ENCODE measurements at places on chromosomes 3 and 15.

DNA sequence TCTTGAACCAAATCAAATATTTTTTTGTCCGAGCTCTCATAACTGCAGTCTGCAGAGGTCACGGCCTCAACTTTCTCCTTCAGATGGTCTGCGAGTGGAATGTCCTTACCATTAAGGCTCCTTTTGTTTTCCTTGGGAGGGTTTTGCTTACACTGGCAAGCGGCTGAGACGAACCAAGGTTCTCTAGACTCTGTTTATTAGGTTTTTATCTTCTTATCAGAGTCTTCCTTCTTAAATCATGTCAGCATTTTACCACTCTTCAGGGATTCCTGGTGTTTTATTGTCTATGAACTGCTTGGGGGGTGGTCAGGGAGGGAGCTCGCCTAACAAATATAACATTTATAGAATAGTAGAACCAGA lies 773.7 kb upstream of the NR2F2 start:
- peak; percentile 63 for DNase-seq

DNA sequence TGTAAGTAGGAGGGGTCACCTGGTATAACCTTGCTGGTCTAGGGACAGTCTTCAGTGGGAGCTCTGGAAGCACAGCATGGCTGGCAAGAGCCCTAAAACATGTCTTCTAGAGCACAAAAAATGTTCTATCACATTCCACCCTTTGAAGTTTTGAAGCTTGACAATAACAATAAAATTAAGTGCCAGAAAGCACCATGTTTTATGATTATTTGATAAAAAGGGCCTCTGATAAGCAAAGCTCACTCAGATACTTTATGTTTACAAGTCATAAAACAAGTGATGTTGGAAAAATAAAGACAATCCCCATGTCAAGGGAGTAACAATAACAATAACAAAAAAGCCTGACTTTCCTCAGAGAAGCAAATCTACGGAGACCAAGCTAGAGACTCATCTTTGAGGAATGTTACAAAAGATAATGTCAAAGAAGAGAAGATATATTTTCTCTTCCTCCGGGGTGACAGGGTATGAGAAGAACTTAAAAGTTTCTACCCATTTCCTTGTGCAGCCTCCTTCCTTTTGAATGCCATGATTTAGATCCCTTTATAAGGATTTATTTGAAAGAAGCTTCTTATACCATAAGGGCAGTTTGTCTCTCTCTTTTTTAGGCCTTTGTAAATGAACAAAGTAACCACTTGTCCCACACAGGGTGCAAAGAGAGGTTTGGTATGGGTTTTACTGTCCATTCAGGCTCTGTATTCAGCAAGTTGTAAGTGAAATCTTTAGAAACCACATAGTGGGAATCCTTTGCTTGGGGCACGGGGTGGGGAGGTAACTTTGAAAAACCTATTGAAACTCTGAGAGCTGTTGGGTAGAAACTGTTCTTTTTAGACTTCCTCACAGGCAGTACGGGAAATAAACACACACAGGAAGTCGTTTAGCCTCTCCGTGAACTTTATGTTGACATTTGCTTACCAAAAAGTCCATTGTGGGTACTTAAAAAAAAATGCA lies 109.6 kb upstream of the RBMS3 start:
- peak; percentile 35 for DNase-seq

DNA sequence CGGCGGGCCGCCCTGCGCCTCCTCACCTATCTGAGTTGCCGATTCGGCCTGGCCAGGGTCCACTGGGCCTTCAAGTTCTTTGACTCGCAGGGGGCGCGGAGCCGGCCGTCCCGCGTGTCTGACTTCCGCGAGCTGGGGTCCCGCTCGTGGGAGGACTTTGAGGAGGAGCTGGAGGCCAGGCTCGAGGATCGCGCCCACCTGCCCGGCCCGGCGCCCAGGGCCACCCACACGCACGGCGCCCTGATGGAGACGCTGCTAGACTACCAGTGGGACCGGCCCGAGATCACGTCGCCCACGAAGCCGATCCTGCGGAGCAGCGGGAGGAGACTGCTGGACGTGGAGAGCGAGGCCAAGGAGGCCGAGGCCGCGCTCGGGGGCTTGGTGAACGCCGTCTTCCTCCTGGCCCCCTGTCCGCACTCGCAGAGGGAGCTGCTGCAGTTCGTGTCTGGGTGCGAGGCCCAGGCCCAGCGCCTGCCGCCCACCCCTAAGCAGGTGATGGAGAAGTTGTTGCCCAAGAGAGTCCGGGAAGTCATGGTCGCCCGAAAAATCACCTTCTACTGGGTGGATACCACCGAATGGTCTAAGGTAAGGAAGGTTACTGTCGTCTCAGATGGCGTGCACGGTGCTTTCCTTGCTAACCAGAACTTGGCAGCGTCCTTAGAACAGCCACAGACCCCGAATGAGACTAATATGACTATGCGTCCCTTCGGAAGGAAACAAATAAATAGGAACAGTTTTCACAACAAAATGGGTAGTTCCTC lies 567 bp downstream of the TICRR start:
- DNase-seq = no peak

DNA sequence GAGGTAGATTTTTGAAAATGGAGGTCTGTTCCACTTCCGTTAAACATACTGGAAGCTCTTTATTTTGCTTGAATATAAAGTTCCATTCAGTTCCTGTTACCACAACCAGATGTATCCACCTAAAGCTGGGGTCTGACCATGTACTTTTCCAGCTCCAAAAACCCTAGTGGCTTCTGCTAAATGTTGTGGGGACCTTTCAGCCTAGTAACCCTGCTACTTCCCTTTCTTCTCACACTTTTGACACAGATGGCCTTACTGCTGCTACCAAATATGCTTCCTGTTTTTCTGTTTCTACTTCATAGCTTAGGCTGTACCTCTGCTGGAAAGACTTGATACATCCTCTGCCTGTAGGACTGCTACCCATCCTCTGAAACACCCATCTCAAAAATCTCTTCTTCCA lies 87.8 kb downstream of the COL6A6 start:
- DNase-seq = no peak

GRCh38 chr3:74442683-74443082 lies 171.8 kb downstream of the CNTN3 start:
- DNase-seq = no peak

DNA sequence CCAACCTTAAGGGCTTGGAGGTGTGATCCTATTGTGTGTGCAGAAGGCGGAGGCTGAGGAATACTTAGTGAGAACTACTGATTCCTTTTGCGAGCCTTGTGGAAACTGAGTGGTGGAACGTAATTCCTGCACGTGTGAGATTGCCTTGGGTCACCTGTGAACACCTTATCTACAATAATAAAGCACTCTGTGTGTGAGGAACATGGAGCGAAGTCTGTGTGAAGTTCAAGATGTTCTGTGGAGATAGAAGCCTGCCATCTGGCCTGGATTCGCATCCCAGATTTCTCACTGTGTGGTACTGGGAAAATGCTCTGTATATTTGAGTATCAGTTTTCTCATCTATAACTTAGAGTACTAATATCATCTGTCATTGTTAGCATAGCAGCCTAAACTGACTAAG lies 179.5 kb upstream of the PDZRN3 start:
- DNase-seq = no peak

- DNase-seq = no peak
These were observed 55.0 kb upstream of the CP start for GRCh38 chr3:149276619-149277018.

DNA sequence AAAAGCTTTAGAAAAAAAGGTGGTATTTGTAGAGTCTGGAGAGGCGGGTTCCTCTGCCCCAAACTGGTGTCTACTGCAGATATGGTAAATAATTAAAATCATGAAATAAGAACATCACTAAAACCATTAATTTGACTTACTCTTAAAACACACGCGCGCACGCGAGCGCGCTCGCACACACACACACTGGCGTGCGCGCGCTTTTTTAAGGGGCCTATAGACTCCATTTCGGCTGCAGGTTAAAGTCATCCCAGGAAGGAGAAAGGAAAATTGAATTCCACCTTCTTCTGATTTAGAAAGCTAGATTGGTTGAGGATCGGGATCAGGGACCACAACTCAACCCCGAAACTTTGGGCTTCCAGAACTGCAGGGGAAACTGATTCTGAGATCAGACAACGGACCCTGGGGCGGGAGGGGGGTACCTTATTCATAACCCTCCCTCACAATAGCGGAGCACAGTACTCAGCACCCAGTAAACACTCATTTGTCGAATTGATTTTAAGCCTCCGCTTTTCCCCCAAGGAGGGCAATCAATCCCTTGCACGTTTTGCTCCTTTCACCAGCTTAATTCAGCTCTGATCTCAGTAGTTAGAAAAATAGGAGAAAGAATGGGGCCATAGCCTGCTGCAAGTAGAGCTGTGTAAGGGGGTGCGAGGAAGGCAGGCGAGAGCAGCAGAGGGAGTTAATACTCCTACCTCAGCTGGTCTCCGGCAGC lies 509 bp upstream of the LRRC3B start:
- peak; percentile 25 for DNase-seq

DNA sequence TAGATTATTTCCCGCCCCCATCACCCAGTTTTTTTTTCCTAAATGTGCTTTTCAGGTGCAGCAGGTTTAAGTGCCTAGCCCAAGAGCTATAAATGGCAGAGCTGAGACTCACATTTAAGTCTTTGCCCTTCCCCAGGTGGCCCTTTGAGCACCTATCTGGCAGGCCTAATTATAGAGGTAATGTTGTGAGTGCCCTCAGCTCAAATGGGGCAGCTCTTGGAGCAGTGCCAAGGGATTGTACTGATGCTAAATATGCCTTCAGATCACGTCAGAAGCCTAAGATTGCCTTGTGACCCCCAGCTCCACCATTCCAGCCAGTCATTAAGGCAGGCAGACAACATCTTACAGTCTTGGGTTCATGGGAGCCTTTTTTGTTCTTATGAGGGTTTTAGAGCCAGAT lies 159.5 kb downstream of the RPLP1 start:
- no peak for DNase-seq

GRCh38 chr3:128337305-128337704 lies 129.4 kb downstream of the DNAJB8 start:
- peak; percentile 83 for DNase-seq

GRCh38 chr15:92636401-92636907 lies 19.1 kb downstream of the FAM174B start:
- DNase-seq = no peak

- DNase-seq = no peak
These were observed 32.9 kb upstream of the CYP11A1 start for GRCh38 chr15:74400313-74400860.

- peak; percentile 55 for DNase-seq
These were observed 259.9 kb downstream of the FGF12 start for GRCh38 chr3:192467230-192468140.

- peak; percentile 80 for DNase-seq
These were observed 492 bp downstream of the TMCC1 start for GRCh38 chr3:129892857-129893580.

DNA sequence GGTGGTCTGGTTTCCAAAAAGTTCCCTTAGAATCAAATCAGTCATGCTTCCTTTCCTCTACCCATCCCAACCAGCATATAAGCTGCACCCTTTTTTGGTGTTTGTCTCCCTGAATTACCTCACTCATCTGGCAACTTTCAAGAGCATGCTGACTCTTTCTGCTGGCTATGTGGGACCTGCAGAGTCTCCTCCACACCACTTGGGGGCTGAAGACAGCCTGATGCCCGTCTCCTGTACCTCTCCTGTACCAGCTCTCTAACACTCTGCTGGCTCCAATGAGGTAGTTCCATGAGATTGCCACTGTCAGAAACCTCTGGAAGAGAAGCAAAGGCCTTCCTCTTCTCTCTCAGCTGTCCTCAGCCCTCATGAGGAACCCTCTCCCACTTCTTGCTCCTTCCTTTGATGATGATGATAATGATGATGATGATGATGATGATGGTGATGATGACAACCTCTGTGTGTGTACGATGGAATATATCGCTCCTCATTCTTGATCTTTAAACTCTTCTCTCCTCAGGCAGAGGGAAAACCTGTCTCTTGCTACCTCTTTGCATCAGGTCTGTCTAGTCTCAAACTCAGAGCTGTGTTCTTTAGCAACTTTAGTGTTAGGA lies 257.5 kb downstream of the ZNF621 start:
- DNase-seq = no peak
